ENCODE measurements at places on chromosomes 3 and 15. TPM values are rescaled to one million over a fixed set of nuclear protein-coding genes. Genes with fewer than 3 reads are reported as not detected.

Gene TEX55
- not detected for total RNA-seq

Gene CYP8B1
- total RNA-seq = not detected

Gene TUSC7
- total RNA-seq = not detected

DNA sequence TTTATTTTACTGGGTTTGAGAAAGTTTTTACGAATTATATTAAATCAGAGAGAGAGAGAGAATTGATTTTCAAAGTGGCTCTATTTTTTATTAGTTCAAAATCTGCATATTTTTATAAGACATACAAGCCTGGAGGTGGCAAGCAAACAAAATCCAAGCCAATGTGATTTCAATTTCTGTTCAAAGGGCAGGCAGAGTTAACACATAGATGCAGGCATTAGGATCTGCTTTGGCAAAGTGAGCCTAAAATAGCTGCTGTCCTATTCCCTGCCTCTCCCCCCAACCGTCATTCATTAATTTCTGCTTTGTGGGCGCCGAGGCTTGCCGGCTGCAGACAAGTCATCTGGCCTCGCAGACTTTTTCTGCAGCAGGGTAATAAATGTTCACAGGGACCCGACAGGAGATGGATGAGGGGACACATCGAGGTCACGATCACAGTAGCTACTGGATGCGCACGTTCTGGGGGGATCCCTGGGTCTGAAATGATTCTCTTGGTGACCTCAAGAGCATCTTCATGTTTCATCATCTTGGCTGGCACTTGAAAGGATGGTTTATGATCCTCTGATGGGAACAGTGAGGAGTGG lies 123.9 kb upstream of the SLC6A11 start:
- H3K27ac ChIP-seq = no peak overlapping the region
- no peak overlapping the region for H3K4me3 ChIP-seq
- 0 out of 2 replicates have a peak, but pooled peaks cover 4% of the 10 kb centered on the region for H3K4me1 ChIP-seq
- no peak for DNase-seq
- no peaks in the 10 kb centered on the region for H3K36me3 ChIP-seq

DNA sequence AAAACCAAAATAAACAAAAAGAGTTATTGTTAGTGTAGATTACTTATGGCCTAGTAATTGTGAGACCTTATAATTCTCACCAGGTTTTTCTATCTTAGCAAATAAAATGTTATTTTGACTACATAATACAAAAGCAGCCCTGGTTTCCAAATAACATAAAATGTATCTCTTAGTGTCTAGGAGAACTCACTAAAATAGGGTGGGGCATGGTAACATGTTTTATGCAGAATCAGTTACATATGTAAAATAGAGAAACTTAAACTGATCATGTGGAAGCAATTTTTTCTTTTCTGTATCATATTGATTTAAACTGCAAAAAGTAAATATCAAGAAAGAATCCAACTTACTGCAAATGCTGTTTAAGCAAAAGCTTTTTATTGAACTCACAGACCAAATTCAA lies 431.1 kb upstream of the ALCAM start:
- no peaks in the 10 kb centered on the region for H3K27me3 ChIP-seq
- H3K4me1 ChIP-seq = no peaks in the 10 kb centered on the region
- no peak overlapping the region for H3K4me3 ChIP-seq
